ENCODE measurements at places on chromosomes 2 and 18.
A peak's percentile ranks its signal among the peaks of the same experiment; 100 is the strongest.

GRCh38 chr2:195057001-195057400, 600.0 kb upstream of the SLC39A10 start:
- DNase-seq = no peak

DNA sequence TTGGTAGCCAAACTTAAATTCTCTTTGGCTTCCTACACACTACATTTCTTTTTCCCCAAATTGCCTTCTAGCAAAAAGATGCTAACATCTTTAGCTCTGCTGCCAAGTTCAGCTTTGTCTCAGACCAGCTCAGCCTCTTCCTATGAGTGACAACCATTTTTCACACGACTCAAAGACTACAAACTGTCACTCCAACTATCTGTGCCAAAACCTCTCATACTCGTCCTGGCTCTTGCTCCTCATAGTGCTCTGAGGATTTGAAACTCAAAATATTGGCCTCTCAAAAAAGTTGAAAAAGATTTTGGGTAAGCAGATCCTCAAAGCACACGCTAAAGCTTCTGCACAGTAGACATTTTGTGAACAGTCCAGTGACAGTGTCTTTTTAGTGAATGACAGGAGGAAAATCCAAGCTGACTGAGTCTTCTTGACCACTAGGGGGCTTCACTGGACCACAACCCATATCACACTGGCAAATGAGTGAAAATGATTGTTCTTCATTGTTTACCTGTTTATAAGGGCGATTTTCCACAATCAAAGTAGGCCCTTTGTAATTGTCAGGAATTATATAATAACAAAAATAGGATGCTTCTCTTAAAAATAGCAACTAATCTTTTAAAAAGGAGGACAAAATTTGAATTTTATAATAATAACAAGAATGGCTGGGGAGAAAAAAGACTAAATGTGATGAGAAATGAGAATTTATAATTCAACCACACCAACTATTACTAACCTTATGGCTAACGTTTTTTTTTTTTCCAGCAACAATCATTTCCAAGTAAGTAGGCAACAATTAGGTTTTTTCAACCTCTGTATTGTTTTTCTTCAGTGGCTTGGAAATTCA, 85.5 kb upstream of the PGAP1 start:
- DNase-seq = no peak

DNA sequence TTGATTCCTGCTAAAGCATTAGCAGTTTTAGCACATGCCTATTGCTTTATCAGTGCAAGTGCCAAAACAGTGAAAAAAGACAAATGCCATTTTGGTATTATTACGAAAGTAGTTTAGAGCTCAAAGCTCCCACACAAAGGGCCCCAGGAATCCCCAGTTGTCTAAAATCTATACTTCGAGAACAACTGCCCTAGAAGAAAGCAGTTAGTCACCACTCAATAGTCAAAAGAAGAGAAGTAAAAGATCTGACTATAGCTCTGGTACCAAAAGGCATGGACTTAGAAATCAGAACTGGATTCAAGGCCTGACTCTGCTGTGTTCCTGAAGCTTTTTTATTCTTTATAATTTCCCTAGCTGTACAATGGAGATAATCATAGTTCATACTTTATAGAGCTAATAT, 21.8 kb downstream of the SCN3A start:
- DNase-seq = no peak

- peak; percentile 53 for DNase-seq
Observed at GRCh38 chr2:177724398-177725287, 332.1 kb downstream of the AGPS start.

GRCh38 chr2:80154231-80154915, 150.2 kb downstream of the LRRTM1 start:
- no peak for DNase-seq

DNA sequence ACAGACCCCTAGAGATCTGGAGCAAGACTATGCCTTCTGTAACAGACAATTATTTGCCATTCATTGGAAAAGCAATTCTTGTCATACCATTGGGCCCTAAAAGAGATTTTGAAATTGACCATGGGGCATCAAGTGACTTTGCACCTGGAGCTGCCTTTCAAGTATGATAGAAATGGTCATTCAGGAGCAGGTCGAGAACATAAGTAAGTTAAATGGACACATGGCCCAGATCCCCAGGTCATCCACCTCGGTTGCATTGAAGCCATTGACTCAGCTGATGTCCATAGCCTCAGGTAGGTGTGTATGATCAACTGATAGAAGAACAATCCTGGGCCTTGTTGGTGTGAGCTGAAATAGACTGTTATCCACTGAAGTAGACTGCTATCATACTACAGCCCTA, 19.3 kb downstream of the CHCHD5 start:
- DNase-seq = no peak

GRCh38 chr2:174012347-174013314, 47.5 kb upstream of the SP3 start:
- DNase-seq = peak; percentile 36

DNA sequence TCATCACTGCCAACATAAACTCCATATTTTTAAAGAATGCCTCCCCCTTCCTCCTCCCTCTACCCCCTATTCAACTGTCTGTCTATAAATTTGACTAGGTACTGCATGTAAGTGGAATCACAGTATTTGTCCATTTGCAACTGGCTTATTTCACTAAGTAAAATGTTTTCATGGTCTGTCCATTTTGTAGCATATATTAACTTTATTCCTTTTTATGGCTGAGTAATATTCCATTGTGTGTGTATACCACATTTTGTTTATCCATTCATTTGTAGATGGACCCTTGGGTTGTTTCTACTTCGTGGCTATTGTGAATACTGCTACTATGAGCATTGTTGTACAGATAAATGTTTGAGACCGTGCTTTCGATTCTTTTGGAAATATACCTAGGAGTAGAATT, 10.7 kb downstream of the SEH1L start:
- DNase-seq = no peak

DNA sequence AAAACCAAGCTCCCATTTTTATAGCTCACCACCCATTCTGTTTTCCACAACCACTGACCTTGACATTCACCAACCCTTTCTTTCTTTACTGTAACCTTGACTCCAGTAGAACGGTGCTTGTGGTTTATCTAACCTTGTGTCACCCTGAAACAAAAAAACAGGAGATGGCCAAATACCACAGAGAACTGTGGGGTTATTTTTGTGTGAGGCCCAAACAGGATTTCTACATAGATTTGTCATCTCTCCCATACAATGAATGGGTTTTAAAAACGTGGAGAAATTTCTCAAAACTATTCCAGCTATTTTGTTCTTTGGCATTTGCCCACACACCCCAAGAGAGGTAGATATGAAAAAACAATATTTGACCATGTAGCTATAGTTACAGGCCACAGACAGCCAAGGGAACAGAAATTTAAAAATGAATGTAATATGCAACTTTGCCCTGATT, 231.3 kb upstream of the TANK start:
- DNase-seq = no peak

GRCh38 chr2:172000696-172001361, 1.1 kb downstream of the METAP1D start:
- no peak for DNase-seq

- DNase-seq = no peak
Observed at GRCh38 chr2:130829015-130829414, 7.7 kb upstream of the ARHGEF4 start.

DNA sequence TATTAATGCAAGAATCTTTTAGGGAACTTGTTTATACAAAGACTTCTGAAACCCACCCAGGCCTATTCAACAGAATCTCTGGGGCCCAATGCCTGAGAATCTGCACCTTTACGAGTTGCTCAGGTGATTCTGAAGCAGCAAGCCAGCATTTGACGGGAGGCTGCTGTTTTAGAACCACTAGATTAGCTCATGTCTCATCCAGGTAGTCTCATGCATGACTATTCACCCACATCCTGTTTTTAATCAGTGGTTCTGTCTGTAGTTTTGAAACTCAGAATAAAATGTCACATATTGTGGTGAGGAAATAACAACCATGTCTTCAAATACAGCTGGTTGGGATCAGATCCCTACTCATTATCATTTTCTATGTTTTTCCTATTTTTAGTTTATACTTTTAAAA, 39.5 kb downstream of the CYTIP start:
- peak; percentile 65 for DNase-seq

- no peak for DNase-seq
Observed at GRCh38 chr2:168673265-168674189, 128.9 kb upstream of the NOSTRIN start.

GRCh38 chr2:140307532-140307931, 1527.3 kb upstream of the NXPH2 start:
- DNase-seq = no peak

DNA sequence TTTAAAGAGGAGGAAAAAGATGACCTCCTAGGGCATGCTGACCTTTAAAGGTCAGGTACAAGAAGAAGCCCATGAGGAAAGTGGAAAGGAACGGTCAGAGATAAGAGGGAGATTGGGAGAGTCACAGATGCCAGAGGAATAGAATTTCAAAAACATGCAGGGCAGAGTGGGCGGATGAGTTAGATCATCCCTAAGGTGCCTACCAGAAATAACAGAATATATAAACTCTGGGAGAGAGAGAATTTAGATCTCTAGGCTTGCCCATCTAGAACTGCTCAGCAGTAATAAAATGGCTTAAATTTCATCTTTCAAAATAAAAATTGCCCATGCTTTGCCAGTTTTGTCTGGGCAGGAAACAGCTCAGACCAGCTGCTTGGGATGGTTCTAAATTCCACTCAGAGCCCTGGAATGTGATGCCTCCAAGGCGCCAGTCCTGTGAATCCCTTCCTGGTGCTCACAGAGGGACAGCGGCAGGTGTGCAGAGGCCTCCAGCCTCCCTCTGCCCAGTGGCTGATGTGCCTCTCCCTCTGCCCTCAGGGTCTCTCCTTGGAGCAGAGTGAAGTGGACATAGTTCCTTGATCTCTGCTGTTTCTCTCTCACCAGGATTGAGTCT, 130.9 kb downstream of the ANTXR1 start:
- no peak for DNase-seq

GRCh38 chr18:59876310-59876626, 23.5 kb upstream of the PMAIP1 start:
- no peak for DNase-seq

- DNase-seq = peak; percentile 7
Observed at GRCh38 chr2:151237422-151238025, 24.1 kb downstream of the RBM43 start.

- no peak for DNase-seq
Observed at GRCh38 chr18:44917216-44918141, 236.8 kb downstream of the SETBP1 start.

- DNase-seq = no peak
Observed at GRCh38 chr2:85310330-85310729, 17.5 kb downstream of the TGOLN2 start.

DNA sequence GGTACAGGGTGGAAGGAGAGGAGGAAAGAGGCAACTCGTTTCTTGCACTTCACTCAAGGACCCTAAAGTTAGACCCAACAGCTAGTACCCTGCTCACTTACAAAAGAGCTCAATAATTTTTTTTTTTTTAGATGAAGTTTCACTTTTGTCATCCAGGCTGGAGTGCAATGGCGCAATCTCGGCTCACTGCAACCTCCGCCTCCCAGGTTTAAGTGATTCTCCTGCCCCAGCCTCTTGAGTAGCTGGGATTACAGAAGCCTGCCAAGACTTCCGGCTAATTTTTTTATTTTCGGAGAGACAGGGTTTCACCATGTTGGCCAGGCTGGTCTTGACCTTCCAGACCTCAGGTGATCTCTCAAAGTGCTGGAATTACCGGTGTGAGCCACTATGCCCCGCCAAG, 4.1 kb downstream of the ASB3 start:
- no peak for DNase-seq

- DNase-seq = no peak
Observed at GRCh38 chr2:170340693-170341068, 162.7 kb downstream of the MYO3B start.

- DNase-seq = no peak
Observed at GRCh38 chr2:44975571-44976450, 33.4 kb downstream of the SIX2 start.

DNA sequence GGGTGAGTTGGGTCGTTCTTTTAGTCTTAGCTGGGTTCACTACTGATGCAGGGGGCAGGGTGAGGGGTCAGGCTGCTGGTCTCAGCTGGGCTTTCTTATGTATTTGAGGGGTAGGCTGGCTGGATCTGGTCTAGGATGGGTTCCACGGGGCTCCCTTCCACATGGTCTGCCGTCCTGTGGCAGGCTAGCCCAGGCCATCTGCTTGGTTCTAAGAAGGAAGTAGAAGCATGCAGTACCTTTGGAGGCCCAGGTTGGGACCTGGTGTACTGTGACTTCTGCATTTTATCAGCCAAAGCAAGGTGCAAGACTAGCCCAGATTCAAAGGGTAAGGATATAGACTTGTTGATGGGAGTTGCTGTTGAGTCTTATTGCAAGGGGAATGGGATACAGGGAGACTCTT, 35.5 kb upstream of the MGAT5 start:
- no peak for DNase-seq

GRCh38 chr2:120320318-120320851, 25.6 kb upstream of the INHBB start:
- no peak for DNase-seq

GRCh38 chr2:118721817-118722551, 125.5 kb downstream of the EN1 start:
- DNase-seq = no peak

- no peak for DNase-seq
Observed at GRCh38 chr2:220175967-220176366, 548.5 kb downstream of the SLC4A3 start.

- no peak for DNase-seq
Observed at GRCh38 chr2:217271813-217272212, 411.9 kb upstream of the TNP1 start.

- DNase-seq = no peak
Observed at GRCh38 chr2:174325373-174326160, 9.2 kb upstream of the SP9 start.

DNA sequence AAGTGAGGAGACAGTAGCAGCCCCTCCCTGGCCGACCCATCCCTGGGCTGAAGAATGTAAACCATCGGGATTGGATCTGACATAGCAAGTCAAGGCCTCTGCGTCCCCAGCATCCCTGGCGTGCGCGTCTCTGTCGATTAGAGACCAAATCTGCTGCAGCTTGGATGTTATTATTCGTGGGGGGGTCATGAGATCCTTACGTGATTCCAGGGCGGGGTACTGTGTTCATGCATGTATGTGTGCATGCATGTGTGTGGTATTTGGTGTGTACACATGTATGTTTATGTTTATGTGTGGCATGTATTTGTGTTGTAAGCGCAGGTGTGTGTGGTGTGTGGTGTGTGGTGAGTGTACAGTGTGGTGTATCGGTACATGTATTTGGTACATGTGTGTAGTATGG, 741.8 kb upstream of the SALL3 start:
- DNase-seq = no peak

DNA sequence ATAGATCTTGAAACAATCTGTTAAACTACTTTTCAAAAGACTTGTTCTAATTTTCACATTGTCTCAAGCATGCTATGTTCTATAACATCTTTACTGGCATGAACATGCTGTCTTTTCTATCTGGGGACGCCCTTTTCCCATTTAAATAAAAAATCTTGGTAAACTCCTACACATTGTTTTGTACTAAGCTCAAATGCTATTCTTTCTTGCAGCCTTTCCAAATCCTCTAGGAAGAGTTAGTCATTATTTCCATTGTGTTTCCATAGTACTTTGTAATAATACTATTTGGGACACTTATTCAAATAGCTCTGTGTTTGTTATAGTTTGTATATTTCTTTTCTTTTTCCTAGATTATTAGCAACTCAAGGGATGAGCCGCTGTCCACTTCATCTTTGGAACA, 828.6 kb upstream of the FSHR start:
- no peak for DNase-seq

- no peak for DNase-seq
Observed at GRCh38 chr2:3365219-3365618, 12.4 kb downstream of the EIPR1 start.

- DNase-seq = no peak
Observed at GRCh38 chr2:172995323-172996244, 80.1 kb upstream of the MAP3K20 start.

Measured in stimulated activated CD4-positive, alpha-beta T cell treated with anti-CD3 and anti-CD28 coated beads, Interleukin-2, amount 100 ng/mL, for 24 hours (primary cell).